Esophagus squamous epithelium (tissue), 5 donors: ENCODE measurements at places on chromosomes 4 and X.

DNA sequence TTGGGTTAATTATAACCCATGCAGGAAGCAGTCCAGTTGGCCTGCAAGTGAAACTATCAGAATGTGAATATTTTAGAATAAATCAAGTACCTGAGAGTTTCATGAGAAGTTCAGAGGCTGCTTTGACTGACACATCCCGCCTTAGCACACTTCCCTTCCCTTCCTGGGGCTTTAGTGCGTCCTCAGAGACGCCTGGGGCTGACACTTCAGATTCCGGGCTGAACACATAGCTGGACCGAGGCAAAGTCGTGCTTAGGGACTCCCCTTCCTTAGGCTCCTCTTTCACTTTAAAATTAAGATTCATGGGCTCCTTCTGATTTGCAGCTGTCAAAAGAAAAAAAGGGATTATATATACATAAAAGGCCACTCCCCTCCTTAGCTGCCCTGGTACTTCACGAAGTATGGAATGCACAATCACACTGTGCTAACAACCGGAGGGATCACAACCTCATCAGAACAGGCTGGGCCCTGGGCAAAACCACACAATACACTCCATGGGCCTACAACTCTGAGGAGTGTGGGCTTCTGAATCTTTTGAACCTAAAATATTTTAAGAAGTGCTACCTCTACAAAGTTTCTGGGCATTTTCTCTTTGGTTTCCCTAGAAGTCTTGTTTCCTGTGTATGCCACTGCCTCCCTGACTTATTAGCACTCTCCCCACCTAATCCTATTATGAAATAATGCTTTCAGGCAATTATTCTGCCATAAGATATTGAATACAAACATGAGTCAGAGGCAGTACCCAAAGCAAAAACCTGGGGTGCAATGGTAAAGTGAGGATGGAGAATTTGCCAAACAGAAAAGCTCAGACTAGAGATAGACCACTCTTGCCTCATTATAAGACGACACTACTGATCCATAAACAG lies 68.2 kb downstream of the ZNF827 start:
- no peak for DNase-seq

GRCh38 chr4:7286170-7286569 lies 93.8 kb downstream of the SORCS2 start:
- DNase-seq, result no peak

DNA sequence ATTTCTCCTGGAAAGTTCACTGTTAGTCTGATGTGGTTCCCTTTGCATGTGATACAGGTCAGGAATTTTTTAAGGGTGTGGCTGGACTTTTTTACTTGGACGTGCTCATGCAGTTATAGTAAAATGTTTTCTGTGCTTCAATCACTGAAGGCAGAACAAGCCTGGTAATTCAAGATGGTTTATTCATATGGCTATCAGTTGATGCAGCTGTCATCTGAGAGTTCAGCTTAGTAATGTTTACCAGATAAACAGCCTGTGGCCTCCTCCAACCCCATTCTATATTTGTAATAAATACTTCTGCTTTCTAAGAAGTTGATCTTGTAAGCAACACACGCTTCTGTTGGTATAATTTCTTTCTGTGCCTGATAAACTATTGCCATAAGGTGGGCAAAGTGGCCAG lies 2105.9 kb downstream of the ARAP2 start:
- no peak for DNase-seq

- DNase-seq, result no peak
Measured at GRCh38 chr4:122826553-122827257, at the start of gene FGF2. Gene FGF2, plus strand, starts transcription at chr4:122826831. Its CDS starts 344 bp downstream, at chr4:122827175.

- no peak for DNase-seq
Measured at GRCh38 chrX:133120406-133120805, 23.5 kb upstream of the USP26 start.

DNA sequence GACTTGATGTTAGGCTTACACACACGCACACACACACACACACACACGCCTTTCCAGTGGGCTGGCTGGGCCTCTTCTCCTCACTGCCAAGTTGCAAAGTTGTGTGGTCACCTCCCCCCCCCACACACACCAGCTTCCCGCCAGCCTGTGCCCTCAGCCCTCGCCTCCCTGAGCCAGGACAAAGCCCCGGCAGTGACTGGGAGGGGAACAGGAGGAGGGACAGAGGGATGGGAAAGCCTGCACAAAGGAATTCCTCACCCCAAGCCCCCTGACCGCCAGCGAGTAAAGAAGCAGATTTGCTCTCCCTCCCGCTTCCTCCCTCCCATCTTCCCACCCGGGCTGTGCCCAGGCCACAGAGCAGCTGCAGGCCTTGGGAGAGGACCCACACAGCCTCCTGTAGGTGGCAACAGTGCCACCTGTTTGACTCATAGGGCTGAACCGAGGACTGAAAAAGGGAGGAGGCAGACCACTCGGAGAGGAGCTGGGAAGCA lies at the start of gene GDPD2:
Gene GDPD2, plus strand, starts transcription at position 464 of the 491 bp plus-strand sequence. CDS start 1,671 bp downstream, outside the sequence.
- DNase-seq, result no peak

GRCh38 chr4:152115794-152116193 lies 355.0 kb upstream of the GATB start:
- DNase-seq, result no peak

GRCh38 chrX:57286507-57287251 lies at the start of gene FAAH2:
Gene FAAH2, plus strand, starts transcription at chrX:57286706. Its CDS starts 120 bp downstream, at chrX:57286826.
- DNase-seq, result no peak

DNA sequence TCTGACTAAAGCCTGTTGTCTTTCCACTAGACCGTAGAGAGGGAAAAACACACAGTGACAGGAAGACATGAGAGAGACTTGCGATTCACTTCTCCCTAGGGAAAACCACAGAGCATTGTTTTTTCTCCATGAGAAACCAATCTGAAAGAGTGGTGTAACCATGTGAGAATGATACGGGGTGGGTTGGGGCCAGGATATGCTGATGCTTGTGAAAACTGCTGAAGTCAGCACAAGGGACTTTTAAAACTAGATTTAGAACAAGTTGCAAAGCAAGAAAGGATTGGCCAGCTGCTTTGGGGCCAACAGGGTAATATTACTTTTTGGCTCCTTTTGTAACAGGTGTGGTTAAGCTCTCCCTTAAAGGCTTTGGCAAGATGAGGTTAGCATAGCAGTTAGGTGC lies 66.1 kb downstream of the NHSL2 start:
- DNase-seq, result no peak

GRCh38 chrX:133958997-133959688 lies 26.3 kb downstream of the GPC3 start:
- DNase-seq, result no peak

GRCh38 chr4:18442957-18443356 lies 421.4 kb upstream of the LCORL start:
- DNase-seq, result no peak

GRCh38 chr4:70062000-70062399 lies 11.8 kb downstream of the HTN1 start:
- no peak for DNase-seq

- DNase-seq, result no peak
Measured at GRCh38 chrX:150038315-150038714, 100.0 kb upstream of the EOLA2 start.

- DNase-seq, result no peak
Measured at GRCh38 chr4:153221783-153222706, 17.8 kb downstream of the TRIM2 start.

DNA sequence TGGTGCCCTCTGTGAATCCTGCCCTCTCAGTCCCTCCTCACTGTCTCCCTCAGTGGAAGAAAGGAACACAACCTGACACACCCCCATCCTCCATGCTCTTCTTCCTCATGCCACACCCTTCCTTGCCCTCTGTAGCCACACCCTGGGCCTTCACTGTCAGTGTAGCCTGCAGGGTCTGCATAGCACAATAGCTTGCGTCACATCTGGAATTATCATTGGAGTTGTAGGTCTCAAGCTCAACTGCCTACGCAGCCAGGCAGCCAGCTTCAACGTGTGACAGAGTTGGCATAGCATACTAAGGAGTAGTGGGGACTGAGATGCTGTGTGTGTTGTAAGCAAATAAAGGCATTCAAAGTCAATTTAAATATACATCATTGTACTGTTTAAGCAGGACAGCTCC lies 113.5 kb upstream of the SCML1 start:
- DNase-seq, result no peak

GRCh38 chr4:138499627-138500026 lies 257.5 kb upstream of the SLC7A11 start:
- no peak for DNase-seq

DNA sequence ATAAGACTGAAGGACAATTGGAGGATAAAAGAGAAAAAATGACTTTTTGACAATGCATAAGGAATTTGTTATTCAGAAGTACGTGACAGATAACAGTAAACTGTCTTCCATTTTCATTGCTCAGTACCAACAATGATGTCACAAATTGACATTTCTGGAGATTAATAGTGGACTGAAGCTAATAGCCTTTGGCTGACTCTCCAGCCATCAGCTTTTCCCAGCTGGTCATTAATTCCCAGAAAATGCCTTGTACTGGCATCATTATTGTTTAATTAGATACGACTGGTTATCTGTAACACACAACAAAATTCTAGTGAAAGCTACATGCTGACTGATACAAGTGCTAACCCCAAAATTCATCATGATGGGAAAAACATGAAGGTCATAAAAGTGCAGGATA lies 147.9 kb upstream of the FGF13 start:
- DNase-seq, result no peak

GRCh38 chr4:122903766-122904288 lies 18.6 kb downstream of the NUDT6 start:
- DNase-seq, result no peak

GRCh38 chrX:118536204-118536603 lies 40.6 kb downstream of the DOCK11 start:
- no peak for DNase-seq

DNA sequence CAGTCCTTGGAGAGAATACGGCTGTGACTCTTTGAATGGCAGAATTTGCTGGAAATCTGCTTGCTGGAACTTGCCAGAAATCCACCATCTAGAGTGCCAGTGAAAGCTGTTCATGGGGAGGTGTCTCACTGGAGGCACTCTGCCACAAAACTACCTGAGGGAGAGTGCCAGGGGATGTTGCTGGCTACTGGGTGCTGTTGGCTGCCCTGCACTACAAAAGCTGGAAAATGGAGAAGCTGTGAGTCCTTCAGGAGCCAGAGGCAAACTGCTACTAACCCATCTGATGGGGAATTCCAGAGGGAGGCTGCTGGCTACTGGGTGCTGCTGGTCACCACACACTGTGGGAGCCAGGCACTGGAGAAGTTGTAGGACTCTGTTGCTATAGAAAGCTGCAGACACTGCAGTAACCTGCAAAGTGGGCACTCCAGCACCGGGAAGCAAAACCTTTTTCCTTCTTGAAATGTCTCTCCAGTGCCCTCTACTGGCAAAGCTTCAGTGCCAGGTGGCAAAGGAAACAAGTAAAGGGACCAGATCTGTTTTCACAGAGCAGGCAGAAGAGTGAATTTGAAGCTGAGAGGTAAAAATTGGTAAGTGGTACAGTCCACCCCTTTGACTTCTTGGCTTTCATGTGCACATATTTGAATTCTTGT lies 47.8 kb upstream of the HSD17B10 start:
- no peak for DNase-seq

- no peak for DNase-seq
Measured at GRCh38 chrX:40152741-40153344, 55.1 kb upstream of the BCOR start.

DNA sequence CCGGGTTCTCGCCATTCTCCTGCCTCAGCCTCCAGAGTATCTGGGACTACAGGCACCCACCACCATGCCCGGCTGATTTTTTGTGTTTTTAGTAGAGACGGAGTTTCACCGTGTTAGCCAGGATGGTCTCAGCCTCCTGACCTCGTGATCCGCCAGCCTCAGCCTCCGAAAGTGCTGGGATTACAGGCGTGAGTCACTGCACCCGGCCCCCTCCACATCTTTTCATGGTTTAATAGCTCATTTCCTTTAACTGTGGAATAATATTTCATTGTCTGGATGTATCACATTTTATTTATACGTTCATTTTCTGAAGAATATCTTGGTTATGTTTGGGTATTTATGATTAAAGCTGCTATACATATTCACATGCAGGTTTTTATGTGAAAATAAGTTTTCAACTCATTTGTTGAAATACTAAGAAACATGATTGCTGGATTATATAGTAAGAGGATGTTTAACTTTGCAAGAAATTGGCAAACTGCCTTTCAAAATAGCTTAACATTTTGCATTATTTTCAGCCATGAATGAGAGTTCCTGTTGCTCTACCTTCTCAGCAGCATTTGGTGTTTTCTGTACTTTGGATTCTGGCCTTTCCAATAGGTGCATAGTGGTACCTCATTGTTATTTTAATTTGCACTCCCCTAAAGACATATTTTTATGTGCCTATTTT lies 591.9 kb downstream of the TECRL start:
- DNase-seq, result no peak

- no peak for DNase-seq
Measured at GRCh38 chr4:33467291-33467690, 2747.1 kb downstream of the PCDH7 start.

DNA sequence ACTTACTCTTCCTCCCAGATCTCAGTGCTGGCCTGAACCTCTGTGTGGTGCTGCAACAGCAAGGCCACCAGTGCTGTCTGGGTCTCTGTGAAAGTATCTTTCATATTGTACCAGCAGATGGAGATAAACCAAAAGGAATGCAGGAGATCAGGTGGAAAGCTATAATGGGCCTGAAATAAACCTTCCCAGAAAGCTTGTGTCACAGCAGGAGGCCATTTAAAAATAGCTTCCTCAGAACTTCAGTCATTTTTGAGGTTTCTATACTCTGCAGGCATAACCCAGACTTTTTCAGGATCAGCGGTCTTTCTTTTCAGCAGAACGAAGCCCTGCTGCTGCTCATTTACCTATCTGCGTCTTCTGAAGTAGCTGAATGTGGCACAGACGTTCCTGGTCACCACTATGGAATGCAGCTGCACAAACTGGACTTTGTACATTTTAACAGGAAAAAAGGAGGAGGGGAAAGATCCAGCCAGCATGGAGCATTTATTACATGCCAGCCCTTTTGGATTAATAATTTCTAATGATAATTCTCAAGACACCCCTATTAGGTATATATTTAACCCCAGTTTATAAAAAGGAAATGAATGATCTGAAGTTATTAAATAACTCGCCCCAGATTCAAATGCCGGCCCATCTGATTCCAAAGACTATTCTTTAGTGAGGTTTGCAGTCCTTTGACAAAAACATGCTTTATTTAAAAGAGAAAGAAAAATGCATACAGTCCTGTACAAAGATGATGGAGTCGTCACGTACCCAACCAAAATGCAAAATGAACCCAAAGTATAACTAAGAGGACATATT lies 119.7 kb downstream of the NFKB1 start:
- no peak for DNase-seq

GRCh38 chrX:153939573-153939972 lies 4.7 kb upstream of the NAA10 start:
- no peak for DNase-seq

DNA sequence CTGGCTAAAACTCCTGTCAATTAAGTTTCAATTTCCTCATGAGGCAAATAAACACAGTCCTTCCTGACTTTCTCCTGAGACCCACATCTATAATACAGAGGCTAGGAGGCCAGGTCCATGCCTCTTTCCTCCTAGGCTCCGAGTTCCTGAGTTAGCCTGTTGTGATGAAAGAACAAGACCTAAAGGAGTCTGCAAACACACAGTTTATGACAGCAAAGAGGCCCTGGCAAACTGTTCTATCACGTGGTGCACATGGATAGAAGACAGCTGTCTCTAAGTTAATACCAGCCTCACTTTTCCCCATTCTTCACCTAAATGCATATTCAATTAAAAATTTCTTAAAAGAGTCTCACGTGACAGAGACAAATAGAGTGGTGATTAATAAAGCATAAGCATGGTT lies 145.2 kb downstream of the TET2 start:
- DNase-seq, result no peak
